ENCODE measurements at places on chromosomes 5 and 9.

- DNase-seq = no peak
Measured at GRCh38 chr9:97717866-97718265, 20.7 kb upstream of the XPA start.

DNA sequence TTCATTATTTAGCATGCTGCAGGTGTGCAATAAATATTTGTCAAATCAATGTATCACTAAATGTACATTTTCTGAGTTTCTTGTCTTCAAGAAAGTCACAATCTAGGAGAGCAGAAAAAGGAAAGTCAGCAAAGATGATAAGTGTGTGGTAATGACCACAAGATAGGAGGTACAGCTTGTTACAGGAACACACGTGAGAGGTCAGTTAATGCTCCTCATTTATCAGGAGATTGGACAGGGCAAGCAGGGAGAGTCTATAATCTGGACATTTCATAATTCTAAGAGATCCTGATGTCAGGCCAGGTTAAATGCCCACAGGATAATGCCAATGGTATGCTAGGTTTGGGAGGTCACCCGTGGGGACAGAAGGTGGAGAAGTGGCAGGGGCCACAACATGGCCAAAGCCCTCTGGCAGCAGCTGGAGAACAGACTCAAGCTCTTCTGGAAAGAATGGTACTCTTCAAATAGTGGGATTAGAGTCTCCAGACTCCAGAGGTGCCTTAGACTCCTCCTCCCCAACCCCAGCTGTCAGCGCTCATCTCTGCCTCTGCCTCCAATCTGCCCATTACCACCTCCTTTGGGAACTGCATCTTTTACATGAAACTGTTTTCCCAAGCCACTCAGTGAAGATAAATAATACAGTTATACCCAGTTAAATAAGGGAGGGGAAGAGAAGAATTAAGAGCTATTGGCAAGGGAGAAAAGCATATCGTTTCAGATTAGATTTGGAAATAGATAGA is 114.3 kb downstream of the ASTN2 start:
- no peak for DNase-seq

DNA sequence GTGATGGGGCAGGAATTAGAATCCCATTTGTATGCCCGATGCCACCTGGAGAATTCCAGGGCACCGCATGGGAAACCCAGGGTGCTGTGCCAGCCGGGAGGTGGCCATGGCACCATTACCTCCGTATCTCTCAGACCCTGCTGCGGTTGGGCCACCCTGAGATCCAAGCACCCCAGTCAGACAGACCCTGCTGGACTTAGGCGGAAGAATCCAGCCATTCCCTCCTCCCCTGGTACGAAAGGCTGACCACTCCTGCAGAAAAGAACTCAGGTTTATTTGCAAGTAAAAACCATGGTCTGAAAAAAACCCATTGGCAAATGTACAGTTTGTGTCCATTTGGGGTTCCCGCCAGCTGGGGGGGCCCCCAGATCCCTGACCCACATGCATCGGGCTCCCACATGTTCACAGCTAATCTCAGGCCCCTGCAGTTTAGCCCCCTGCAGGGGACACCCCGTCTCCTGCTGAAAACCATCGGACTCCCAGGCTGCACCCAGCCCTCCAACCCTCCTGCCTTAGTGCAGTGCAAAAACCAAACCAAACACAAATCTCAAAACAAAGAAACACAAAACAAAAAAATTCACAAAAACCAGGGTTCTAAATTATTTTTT is 23.6 kb upstream of the SARDH start:
- no peak for DNase-seq

DNA sequence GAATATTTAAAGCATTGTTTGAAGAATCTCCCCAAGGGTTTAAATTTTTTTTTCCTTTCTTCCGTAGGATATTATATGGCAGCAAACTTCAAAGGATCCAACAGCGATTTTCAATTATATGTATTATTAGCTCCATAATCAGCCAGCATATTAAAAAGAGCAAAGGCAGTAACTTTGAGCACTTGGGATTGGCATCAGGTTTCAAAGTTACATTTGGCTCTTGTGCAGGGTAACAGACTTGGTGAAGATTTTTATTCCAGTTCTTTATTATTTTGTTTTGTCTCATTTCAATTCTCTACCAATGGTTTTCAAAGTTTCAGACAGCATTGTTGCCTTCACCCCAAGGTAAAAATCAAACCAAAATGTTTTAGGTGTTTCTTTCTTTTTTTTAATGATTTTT is 116.7 kb upstream of the ZNF366 start:
- DNase-seq = no peak

GRCh38 chr5:14435481-14435880 is 146.1 kb upstream of the OTULINL start:
- no peak for DNase-seq

DNA sequence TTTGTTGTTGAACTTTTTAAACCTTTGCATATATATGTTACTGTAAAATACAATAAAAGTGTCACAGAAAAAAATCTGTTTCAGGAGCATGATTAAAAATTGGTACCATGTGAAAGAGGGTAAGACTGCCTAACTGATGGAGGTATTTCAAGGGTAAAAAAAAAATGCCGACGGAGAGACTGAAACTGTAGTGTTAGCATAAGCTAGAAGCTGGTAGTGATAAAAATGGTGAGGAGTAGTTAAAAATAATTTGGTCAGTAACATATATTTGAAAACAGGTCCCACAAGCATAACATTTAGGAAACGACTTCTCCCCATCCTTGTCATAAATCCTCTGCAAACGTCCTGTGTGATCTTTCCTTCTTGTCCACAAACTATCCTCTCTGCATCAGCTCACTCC is 64.7 kb downstream of the MEF2C start:
- no peak for DNase-seq

DNA sequence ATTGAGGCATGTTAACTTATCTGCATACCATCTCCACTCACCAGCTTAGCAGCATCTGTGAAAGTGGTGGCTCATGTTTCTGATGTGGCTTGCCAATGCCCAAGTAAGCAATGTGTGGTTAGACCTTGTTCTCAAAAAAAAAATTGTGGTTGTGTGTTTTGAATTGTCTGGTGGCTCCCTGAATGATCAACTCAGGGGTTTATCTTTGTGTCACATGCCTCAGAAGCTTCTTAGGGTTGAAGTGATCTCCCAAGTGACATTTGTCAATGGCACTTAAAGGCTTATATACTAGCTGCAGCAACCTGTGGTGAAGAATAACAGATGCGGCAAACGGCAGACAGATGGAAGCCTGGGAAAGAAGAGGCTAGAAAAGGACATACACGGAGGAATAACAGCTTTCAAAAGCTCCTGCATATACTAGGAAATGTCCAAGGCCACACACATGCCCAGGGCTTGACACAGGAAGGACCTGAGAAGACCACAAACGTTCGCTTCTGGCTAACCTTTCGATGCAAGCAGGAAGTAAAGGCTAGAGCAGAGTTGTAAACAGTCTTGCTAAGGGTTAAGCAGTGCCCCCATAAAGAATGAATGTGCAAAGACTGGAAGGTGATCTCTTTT is 42.2 kb upstream of the FSD1L start:
- DNase-seq = peak; percentile 10

DNA sequence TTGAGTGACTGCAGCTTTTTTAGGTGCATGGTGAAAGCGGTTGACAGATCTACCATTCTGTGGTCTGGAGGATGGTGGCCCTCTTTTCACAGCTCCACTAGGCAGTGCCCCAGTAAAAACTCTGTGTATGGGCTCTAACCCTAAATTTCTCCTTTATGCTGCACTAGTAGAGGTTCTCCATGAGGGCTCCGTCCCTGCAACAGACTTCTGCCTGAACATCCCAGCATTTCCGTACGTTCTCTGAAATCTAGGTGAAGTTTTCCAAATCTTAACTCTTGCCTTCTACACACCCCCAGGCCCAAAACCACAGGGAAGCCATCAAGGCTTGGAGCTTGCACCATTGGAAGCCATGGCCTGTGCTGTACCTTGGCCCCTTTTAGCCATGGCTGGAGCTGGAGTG is 1898.1 kb upstream of the NUDT12 start:
- DNase-seq = no peak

DNA sequence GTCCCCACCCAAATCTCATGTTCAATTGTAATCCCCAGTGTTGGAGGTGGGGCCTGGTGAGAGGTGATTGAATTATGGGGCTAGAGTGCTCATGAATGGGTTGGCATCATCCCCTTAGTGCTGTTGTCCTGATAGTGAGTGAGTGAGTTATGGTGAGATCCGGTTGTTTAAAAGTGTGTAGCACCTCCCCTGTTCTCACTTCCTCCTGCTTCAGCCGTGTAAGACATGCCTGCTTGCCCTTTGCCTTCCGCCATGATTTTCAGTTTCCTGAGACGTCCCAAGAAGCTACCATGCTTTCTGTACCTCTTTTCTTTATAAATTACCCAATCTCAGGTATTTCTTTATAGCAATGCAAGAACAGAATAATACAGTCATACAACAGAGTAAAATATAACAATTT is 742 bp upstream of the LECT2 start:
- DNase-seq = no peak

DNA sequence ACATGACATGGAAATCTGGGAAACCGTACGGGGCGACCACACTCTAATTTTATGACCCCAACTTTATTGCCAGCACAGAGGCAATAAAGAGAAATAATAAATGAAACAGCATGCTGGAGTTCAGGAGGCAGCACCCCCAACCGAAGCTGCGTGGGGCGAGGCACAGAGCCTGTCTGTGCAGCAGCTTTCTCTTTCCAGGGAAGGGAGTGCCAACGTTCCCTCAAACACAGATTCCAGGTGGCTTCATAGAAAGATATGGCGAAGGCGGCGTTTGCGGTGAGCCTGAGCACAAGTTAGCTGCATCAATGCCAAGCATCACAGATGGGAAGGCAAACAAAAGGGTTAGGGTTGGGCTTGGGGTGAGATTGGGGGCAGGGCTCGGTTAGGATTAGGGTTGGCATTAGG is 114.8 kb downstream of the HSD17B3 start:
- DNase-seq = no peak

- DNase-seq = no peak
Measured at GRCh38 chr5:88675708-88676636, 207.0 kb downstream of the MEF2C start.

GRCh38 chr9:138122201-138122600 is 244.6 kb downstream of the CACNA1B start:
- DNase-seq = no peak

All from activated CD4-positive, alpha-beta T cell treated with anti-CD3 and anti-CD28 coated beads, Interleukin-2, amount 50 U/mL, for 24 hours (primary cell).